ENCODE measurements at places on chromosomes 2 and 18.

DNA sequence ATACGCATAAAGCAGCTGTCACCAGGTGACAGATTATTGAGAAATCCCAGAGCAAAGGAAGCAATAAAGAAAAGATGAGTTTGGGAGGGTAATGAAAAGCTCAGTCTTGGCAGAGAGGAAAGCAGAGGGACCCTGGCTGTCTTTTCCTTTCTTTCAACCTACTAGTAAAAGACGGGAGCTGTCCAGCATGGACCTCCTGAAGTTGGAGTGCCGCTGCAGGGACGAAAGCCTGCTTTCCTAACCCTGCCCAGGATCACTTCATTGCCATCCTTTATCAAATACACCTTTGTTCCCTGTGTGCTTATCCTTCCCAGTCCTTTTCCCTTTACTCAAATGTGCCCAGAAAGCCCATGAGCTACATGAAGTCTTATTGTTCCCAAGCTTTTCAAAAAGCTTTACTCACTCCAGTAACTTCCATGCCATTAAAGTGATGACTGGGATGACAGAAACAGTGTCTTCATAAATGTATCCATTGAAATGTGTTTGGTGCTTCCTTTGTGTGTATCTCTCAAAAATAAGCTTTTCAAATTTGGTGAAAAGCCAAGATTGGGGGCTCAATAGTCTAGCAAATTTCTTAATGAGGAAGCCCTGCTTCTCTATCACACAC, 3.7 kb upstream of the SPR start:
- DNase-seq = no peak

GRCh38 chr2:215760091-215760490, 253.3 kb downstream of the MREG start:
- no peak for DNase-seq

- DNase-seq = no peak
Measured at GRCh38 chr18:24488824-24489493, 28.5 kb downstream of the HRH4 start.

GRCh38 chr2:198408171-198408570, 603.8 kb downstream of the PLCL1 start:
- no peak for DNase-seq

GRCh38 chr2:69944756-69945155, 16.7 kb downstream of the ASPRV1 start:
- DNase-seq = no peak

- no peak for DNase-seq
Measured at GRCh38 chr2:100707016-100707947, 112.7 kb upstream of the NPAS2 start.

- no peak for DNase-seq
Measured at GRCh38 chr2:226793646-226794045, 6.0 kb downstream of the IRS1 start.

GRCh38 chr2:236682651-236683422, 113.2 kb downstream of the ACKR3 start:
- DNase-seq = no peak

DNA sequence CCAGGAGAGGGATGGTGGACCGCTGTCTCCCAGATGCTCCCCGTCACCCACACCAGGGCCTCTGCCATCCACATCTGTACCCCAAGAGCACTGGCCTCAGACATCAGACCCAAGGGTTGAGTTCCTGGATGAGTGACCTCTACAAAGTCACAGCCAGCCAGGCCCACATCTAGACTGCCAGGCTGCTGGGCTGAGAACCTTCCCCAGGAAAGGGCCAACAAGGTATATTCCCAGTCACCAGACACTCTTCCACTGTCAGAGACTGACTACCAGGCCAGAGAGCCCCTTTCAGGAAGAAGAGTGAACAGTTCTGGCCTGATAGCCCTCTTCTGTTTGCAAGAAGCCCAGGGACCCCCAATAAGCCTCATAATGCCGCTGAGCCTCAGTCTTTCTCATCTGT, 44.3 kb downstream of the C1QL2 start:
- DNase-seq = no peak

DNA sequence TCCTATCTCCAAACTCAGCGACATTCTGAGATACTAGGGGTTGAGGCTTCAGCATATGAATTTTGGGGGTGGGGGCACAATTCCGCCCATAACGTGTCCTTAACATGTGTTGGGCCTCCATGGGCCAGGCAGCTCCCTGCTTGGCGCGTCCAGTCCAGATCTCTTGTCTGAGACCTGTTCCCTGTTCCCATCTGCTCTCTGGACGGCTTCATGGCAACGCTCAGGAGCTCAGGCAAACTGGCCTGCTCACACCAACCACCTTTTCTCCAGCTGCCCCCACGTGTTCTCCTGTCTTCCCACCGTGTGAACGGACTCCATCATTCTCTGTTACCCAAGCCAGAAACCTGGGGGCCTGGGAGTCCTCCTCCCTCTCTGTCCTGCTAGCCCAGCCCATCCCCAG, 36.4 kb downstream of the ACKR3 start:
- DNase-seq = no peak

DNA sequence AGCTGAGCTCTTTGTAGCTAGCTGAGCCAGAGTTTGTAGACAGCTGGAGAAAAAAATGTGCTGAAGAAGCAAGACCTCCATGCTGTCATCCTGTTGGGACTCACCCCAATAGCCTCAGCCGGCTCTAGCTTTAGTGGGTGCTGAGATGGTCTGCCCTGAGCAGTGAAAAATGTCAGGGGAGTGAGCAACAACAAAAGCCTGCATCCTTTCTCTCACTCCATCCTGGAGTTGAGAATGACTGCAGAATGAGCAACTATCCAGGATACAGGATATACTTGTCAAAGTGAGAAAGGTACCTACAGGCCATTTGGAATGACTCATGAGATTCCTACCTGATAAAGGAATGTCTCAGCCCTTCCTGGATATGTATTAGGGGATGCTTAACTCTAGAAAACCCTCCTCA, 146.1 kb upstream of the DLX2 start:
- no peak for DNase-seq

GRCh38 chr2:4181062-4181461, 477.7 kb downstream of the DCDC2C start:
- DNase-seq = no peak

DNA sequence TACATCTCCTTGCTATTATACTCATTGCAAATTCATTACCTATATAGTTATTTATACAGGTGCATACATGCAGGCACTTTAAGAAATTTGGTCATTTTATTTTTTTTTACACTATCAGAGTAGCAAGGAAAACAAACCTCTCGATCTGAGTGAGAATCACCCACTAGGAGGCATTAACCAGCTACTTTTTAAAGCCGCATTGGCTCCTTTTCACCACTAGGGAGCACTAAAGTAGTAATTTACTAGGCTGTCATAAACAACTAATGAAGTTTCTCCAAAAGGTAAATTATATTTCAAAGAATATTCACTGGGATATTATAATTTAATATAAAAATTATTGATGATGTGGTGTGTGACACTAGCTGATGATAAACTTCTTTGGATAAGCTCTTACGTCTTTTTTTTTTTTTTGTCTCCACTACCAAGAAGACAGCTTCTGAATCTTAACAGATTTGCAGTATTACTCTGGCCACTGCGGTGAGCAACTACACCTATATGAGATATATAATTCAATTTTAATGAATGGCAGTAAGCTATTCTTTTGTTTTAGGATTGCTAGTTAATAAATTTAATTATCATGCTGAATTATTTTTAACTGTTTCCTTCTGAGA, 101.9 kb downstream of the NOL4 start:
- DNase-seq = no peak

GRCh38 chr2:133718688-133719201, 150.5 kb upstream of the NCKAP5 start:
- no peak for DNase-seq

GRCh38 chr18:950882-951495, 46.3 kb downstream of the ADCYAP1 start:
- DNase-seq = no peak

GRCh38 chr2:11573418-11574175, 39.8 kb downstream of the GREB1 start:
- no peak for DNase-seq

DNA sequence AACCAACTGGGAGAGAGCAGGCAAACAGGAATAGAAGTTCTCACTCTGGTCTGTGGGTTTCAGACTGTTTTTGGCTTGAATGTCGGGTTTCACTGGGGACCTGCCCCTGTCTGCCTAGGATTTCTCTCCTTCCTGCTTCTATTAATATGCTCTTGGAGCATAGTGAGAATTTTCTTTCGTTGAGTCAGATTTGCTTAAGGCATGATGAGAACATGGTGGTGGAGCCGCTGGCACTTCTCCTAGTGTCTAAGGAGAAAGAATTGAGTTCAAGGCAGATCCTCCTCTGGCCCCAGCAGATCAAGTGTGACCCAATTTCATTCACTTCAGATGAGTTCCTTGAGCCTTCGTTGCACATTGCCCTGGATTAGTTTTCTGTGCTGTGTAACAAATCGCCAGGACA, 103.9 kb upstream of the HS6ST1 start:
- DNase-seq = no peak

- DNase-seq = no peak
Measured at GRCh38 chr2:68730828-68731227, 3.8 kb upstream of the ARHGAP25 start.

DNA sequence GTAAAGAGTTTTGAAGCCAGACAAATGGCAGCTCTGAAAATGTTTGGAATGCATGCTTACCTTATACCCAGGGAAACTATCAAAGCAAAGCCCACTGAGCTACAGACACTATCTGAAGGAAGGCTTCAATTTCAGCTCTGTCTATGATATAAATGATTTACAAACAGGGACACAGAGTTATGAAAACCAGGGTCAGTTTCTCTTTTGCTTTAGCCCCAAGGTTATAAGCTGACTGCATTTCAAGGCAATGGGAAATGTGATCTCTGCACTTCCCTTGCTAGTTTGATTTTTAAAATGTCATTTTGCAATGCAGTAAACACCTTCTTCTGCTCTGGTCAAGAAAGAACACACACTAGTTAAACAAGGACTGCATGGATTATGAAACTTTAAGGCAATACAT, 65.2 kb upstream of the CCDC195 start:
- no peak for DNase-seq

DNA sequence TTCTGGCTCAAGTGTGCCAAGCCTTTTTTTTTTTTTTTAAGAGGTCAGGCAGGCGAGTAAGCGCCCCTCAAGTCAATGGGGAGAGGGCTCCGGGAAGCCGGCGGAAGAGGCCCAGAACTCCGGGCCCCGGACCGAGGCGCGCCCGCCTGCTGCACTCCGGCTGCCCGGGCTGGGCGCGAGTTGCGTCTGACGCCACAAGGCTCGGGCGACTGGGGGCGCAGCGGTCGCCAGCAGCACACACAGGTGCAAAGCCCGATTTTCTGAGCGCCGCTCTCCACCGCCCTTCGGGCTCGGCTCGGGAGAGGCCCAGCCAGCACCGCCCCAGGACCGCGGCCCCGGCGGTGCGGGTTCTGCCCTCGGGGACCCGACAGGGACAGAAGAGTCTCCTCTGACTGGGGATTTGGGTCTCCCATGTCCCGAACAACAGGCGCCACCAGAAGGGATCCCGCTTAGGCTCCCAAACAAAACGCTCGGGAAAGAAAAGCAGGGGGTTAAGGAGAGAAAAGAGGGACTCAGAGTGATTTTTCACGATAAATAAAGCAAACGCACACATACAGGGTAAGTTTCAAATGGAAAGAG, 787 bp downstream of the ERBB4 start:
- no peak for DNase-seq

GRCh38 chr2:122261911-122262310, 506.5 kb downstream of the TSN start:
- no peak for DNase-seq

GRCh38 chr2:124241-124880, 78.1 kb upstream of the FAM110C start:
- DNase-seq = no peak

- DNase-seq = no peak
Measured at GRCh38 chr2:75597949-75598348, 37.2 kb upstream of the EVA1A start.

DNA sequence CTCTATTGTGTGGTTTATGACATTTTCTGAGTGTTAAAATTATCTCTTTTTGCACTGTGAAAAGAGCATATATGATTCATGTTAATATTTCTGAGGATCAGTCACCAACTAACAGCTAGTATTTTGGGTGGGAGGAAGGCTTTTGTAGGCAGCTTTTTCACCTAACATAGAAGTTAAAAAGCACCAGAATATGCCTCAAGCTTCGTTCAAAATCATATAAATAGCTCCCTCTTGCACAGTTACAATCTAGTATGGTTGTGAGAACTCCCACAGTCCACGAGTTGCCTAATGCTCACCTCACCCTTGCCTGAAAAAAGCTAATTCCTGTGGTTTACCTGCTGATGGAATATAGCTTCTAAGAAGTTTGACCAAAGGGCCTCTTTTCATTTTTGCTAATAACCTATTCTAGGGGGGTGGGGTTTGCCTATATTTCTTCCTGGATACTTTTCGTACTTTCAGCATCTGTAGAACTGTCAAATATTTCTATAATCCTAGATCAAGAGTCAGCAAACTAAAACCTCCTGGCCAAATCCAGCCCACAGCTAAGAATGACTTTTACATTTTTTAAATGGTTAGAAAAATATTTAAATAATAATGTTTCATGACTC, 167.1 kb upstream of the FOSL2 start:
- no peak for DNase-seq

- DNase-seq = no peak
Measured at GRCh38 chr2:54906716-54907115, 143.5 kb downstream of the RTN4 start.

GRCh38 chr2:19739256-19739655, 162.5 kb downstream of the TTC32 start:
- DNase-seq = no peak

DNA sequence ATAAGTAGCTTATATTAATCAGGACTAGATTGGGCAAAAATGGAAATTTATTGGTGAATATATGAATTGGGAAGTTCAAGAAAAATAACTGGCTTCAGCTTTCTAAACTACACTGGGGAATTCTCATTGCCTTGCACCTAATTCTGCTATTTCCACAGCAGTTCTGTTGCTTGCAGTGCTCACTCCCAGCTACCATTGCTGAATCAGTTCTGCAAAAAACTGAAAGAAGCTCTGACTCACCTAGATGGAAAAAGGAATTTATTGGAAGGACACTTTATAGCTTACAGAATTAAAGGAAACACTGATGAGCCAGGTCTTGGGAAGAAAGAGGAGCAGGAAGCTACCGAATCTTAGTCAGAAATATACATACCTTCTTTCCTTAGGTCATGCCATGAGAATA, 60.3 kb upstream of the ACVR1 start:
- DNase-seq = no peak

- no peak for DNase-seq
Measured at GRCh38 chr18:49094979-49095632, 144.3 kb upstream of the SMAD7 start.

- no peak for DNase-seq
Measured at GRCh38 chr2:198994678-198995077, 463.1 kb downstream of the SATB2 start.

- DNase-seq = peak; percentile 40
Measured at GRCh38 chr2:105800953-105801635, 56.4 kb downstream of the NCK2 start.

GRCh38 chr2:127810156-127810618, 784 bp downstream of the WDR33 start:
- DNase-seq = no peak

Data from CD4-positive, alpha-beta T cell treated with Interleukin-15 for 1 hour (primary cell).